Uterus (tissue), 4 donors: ENCODE measurements at places on chromosomes 11 and 22. TPM values are rescaled to one million over a fixed set of nuclear protein-coding genes. Genes with fewer than 3 reads are reported as not detected.
A peak's percentile ranks its signal among the peaks of the same experiment; 100 is the strongest.

The TMPRSS6 gene
- total RNA-seq, result not detected

The GPHA2 gene
- not detected for total RNA-seq

The TMEM123 gene
- total RNA-seq, result 301 TPM

The JAM3 gene
- total RNA-seq, result 51.7 TPM

The CASP5 gene
- not detected for total RNA-seq

The ARRB1 gene
- total RNA-seq, result 39.4 TPM

- no peak for DNase-seq
- H3K4me3 ChIP-seq, result no peak overlapping the region
- no peaks in the 10 kb centered on the region for H3K27me3 ChIP-seq
- H3K4me1 ChIP-seq, result no peaks in the 10 kb centered on the region
These were observed 1046.1 kb downstream of the DLG2 start for GRCh38 chr11:84581083-84581482.

- DNase-seq, result no peak
- H3K4me3 ChIP-seq, result no peak overlapping the region
- no peaks in the 10 kb centered on the region for H3K36me3 ChIP-seq
These were observed 10.2 kb downstream of the OMP start for GRCh38 chr11:77112641-77113381.

- H3K36me3 ChIP-seq, result no peaks in the 10 kb centered on the region
- H3K4me1 ChIP-seq, result no peaks in the 10 kb centered on the region
- H3K27ac ChIP-seq, result peak within 1 kb of the TSS; percentile 94
- no peaks in the 10 kb centered on the region for H3K27me3 ChIP-seq
- H3K4me3 ChIP-seq, result peak within 1 kb of the TSS; percentile 92
These were observed at the start of gene CAT for GRCh38 chr11:34438529-34439507. Gene CAT (plus strand): TSS chr11:34438934. CDS start chr11:34439014, 80 bp downstream.

- no peaks in the 10 kb centered on the region for H3K27me3 ChIP-seq
- no peaks in the 10 kb centered on the region for H3K36me3 ChIP-seq
- H3K27ac ChIP-seq, result no peak overlapping the region
- no peak overlapping the region for H3K4me3 ChIP-seq
These were observed 90.9 kb downstream of the LDLRAD3 start for GRCh38 chr11:36034551-36035331.

- no peaks in the 10 kb centered on the region for H3K27me3 ChIP-seq
- H3K4me3 ChIP-seq, result no peak overlapping the region
- no peak overlapping the region for H3K27ac ChIP-seq
- no peak for DNase-seq
- H3K36me3 ChIP-seq, result no peaks in the 10 kb centered on the region
- H3K4me1 ChIP-seq, result no peaks in the 10 kb centered on the region
These were observed 25.3 kb upstream of the PARVB start for GRCh38 chr22:43998679-43999264.

DNA sequence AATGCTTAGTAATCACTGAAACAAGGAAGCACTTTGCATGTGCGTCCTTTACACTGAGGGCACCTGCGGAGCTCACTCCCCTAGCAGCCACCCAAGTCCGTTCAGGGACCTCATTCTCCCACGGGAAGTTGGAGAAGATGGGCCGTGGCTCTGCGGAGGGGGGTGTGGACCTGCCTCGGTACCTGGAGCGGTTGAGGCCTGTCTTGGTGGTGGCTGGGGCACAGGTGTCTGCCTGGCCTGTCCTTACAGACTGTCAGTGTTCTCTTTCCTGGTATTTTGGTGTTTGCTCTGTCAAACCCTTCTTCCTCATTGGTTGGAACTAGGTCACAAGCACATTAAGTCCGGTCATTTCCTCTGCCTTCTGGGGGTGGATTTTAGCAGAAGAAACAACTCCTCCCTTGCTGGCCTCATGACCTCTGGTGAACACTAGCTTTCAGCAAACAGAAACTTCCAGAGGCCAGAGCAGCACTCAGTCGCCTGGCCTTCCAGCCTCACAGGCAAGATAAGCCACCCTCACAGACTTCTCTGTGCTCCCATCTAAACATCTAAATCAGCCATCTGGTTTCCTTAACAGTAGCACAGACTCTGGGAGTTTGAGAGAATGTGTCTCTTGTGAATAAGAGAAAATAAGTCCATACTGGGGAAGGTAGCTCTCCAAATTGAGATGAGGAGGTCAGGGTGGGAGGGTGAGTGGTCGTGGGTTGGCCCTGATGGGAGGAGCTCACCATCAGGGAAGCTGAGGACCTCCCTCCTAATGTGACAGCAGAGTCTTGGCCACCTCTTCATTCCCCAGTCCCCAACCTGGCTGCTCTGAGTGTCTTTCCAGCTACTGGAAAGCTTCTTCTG lies 8.6 kb downstream of the SNAP29 start:
- H3K27me3 ChIP-seq, result no peaks in the 10 kb centered on the region
- peak overlapping the region; percentile 65 for H3K27ac ChIP-seq
- no peaks in the 10 kb centered on the region for H3K4me1 ChIP-seq
- no peak overlapping the region for H3K4me3 ChIP-seq
- no peaks in the 10 kb centered on the region for H3K36me3 ChIP-seq

- DNase-seq, result no peak
- no peak overlapping the region for H3K27ac ChIP-seq
- no peaks in the 10 kb centered on the region for H3K27me3 ChIP-seq
- no peaks in the 10 kb centered on the region for H3K36me3 ChIP-seq
- H3K4me3 ChIP-seq, result no peak overlapping the region
These were observed 44.1 kb downstream of the USP28 start for GRCh38 chr11:113831314-113831713.

GRCh38 chr22:48639896-48640748 lies 1187.6 kb downstream of the BRD1 start:
- no peaks in the 10 kb centered on the region for H3K4me1 ChIP-seq
- no peak overlapping the region for H3K4me3 ChIP-seq
- DNase-seq, result no peak
- no peaks in the 10 kb centered on the region for H3K27me3 ChIP-seq

DNA sequence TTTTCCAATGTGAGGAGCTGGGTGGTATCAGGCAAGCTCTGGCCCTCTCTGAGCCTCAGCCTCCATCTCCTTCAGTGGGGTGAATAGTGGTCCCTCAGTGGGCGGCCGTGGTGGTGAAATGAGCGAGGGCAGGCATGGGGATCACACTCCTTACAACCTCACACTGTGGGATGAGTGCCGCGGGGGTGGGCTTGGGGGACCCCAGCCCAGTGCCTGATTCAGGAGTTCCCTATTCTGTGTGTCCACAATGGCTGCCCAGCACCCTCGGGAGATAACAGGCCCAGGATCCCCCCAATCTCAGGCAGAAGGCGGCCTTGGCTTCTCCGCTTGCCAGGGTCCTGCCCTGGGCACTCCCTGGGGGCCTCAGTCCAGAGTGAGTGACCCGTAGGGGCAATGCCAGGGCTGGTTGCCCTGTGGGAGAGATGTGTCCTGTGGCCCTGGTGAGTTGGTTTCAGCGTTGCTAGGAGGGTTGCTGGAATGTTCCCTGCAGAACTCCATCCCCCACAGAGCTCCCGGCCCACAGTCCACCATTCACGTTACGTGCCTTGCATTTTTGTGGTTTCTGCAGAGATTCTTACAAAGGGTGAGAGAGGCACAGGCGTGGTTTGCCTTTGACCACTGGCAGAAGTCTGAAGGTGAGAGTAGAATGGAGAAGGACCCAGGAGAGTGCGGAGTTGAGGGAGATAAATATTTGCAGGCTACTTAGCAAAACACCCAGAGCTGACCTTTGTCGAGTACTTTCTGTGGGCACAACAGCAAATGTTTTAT lies 2.9 kb downstream of the ALDH3B1 start:
- DNase-seq, result no peak
- H3K4me3 ChIP-seq, result no peak overlapping the region
- no peaks in the 10 kb centered on the region for H3K27me3 ChIP-seq
- H3K27ac ChIP-seq, result no peak overlapping the region
- H3K36me3 ChIP-seq, result no peaks in the 10 kb centered on the region
- peaks cover 4% of the 10 kb centered on the region for H3K4me1 ChIP-seq

GRCh38 chr11:75583718-75584658 lies 21.9 kb downstream of the SERPINH1 start:
- H3K4me1 ChIP-seq, result peaks cover 4% of the 10 kb centered on the region
- no peaks in the 10 kb centered on the region for H3K36me3 ChIP-seq
- DNase-seq, result peak; percentile 87
- H3K27ac ChIP-seq, result peak overlapping the region; percentile 90
- H3K4me3 ChIP-seq, result peak overlapping the region; percentile 29

- DNase-seq, result no peak
- H3K36me3 ChIP-seq, result no peaks in the 10 kb centered on the region
- H3K4me1 ChIP-seq, result no peaks in the 10 kb centered on the region
- H3K4me3 ChIP-seq, result no peak overlapping the region
These were observed 326.9 kb downstream of the CTTN start for GRCh38 chr11:70725278-70725677.

DNA sequence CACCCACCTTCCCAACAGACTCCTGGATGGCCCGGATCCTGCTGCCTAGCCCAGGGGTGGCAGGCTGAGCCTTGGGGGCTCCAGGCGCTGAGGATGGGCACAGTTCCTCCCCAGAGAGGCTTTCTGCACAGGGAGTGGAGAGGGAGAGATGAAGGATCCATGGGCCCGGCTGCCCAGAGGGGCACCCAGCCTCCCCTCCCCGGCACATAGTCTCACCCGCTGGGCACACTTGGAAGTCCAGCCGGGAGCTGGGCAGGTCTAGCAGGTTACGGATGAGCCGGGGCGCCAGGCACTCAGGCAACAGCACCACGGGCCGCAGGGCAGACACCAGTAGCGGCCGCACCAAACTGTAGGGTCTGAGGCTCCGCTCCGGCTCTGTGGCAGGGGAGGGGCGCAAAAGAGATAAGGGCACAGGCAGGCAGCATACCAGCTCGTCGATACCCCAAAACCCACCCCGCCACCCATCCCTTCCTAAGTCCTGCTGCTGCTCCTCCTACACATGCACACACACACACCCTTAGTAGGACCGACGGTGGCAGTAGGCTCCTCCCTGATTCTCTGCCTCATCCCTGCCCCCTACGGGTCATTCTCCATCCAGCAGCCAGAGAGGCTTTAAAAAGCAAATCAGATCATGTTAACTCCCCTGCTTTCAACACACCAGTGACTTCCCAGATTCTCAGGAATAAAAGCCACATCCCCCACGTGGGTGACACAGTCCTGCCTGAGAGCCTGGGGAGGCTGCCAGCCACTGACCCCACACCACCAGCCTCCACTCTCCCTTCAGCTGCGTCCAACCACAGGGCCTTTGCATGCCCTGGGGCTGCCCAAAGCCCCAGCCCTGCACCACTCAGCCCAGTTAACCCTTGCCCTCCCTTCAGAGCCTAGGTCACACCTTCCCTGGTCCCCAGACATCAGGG lies 6.5 kb upstream of the MFNG start:
- no peak for DNase-seq
- no peaks in the 10 kb centered on the region for H3K4me1 ChIP-seq
- H3K27ac ChIP-seq, result no peak overlapping the region
- H3K4me3 ChIP-seq, result no peak overlapping the region

GRCh38 chr11:111010391-111011274 lies 234.9 kb upstream of the POU2AF2 start:
- H3K27me3 ChIP-seq, result no peaks in the 10 kb centered on the region
- no peak for DNase-seq
- H3K27ac ChIP-seq, result no peak overlapping the region
- no peaks in the 10 kb centered on the region for H3K36me3 ChIP-seq
- H3K4me1 ChIP-seq, result no peaks in the 10 kb centered on the region
- H3K4me3 ChIP-seq, result no peak overlapping the region

DNA sequence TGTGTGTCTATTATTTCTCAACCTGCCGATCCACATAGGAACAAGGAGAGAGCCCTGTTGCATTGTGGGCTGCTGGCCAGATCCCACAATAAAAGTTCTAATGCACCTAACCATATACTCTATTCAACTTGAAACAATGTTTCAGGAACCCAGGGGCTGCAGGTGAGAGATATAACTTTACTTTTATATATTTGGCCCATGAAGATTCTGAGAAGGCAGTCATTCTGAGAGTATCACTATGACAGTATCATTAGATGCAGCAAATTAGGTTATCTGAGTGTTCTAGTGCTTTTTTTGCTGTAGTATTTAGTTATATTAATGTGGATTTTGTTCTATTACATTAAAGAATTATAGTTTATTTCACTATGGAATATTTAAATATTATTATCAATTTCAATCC lies 655.1 kb upstream of the ARHGAP42 start:
- no peak overlapping the region for H3K27ac ChIP-seq
- no peaks in the 10 kb centered on the region for H3K27me3 ChIP-seq
- no peak for DNase-seq
- H3K4me1 ChIP-seq, result no peaks in the 10 kb centered on the region
- no peak overlapping the region for H3K4me3 ChIP-seq
- H3K36me3 ChIP-seq, result no peaks in the 10 kb centered on the region

DNA sequence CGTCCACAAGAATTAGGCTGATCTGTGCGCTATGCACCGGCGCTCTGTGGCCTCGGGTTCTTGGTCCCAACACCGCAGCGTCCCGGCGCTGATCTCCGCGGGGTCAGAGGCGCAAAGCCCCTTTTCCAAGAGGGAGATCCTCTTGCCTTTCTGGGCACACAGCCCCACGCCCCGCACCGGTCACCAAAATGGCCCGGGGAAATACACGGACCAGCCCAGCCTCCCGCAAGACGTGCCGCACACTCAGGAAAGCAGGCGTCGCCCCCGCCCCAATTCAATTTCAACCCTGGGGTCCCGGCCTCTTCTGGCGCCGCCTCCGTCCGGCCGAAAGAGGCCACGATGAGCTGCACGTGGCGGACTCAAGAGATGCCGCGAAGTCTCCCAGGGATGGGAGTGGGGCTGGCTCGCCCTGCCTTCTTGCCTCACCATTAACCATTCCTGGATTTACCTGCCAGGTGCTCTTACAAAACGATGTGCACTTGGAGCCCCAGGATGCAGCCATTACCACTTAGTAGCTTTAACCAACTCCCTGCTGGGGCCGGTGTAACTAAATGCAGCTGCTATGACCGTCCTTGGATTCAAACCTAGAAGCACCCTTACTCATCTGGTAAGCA lies 10.5 kb downstream of the PIWIL3 start:
- no peak overlapping the region for H3K4me3 ChIP-seq
- H3K27me3 ChIP-seq, result no peaks in the 10 kb centered on the region
- no peak for DNase-seq

DNA sequence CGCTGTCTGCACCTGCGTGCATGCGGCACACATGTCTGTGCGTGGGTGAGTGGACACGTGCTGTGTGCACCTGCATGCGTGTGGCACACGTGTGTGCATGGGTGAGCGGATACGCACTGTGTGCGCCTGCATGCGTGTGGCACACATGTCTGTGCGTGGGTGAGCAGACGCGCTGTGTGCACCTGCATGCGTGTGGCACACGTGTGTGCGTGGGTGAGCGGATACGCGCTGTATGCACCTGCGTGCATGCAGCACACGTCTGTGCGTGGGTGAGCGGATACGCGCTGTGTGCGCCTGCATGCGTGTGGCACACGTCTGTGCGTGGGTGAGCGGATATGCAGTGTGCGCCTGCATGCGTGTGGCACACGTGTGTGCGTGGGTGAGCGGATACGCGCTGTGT lies 27.1 kb upstream of the ACR start:
- H3K36me3 ChIP-seq, result no peaks in the 10 kb centered on the region
- no peaks in the 10 kb centered on the region for H3K4me1 ChIP-seq
- H3K4me3 ChIP-seq, result no peak overlapping the region
- DNase-seq, result no peak
- no peaks in the 10 kb centered on the region for H3K27me3 ChIP-seq
- no peak overlapping the region for H3K27ac ChIP-seq

- DNase-seq, result no peak
- H3K27ac ChIP-seq, result no peak overlapping the region
- no peaks in the 10 kb centered on the region for H3K36me3 ChIP-seq
- no peak overlapping the region for H3K4me3 ChIP-seq
- no peaks in the 10 kb centered on the region for H3K27me3 ChIP-seq
These were observed 30.3 kb downstream of the RIC3 start for GRCh38 chr11:8138526-8138925.
